Myocyte (in vitro differentiated cells): ENCODE measurements at places on chromosomes 2 and 18. TPM values are rescaled to one million over a fixed set of nuclear protein-coding genes. Genes with fewer than 3 reads are reported as not detected.

DYSF gene
- total RNA-seq = 114 and 149 TPM in 2 replicates

HOXD9 gene
- 0.16 and 0.29 TPM in 2 replicates for total RNA-seq

RBKS gene
- 1.5 and 2.0 TPM in 2 replicates for total RNA-seq

CMPK2 gene
- total RNA-seq = 0.51 and 0.57 TPM in 2 replicates

LRRC30 gene
- not detected in 2 replicates for total RNA-seq

GLI2 gene
- total RNA-seq = 0.68 and 0.86 TPM in 2 replicates

QPCT gene
- 0.24 TPM in 1 of 2 replicates, not detected in the other for total RNA-seq

OTOS gene
- not detected in 2 replicates for total RNA-seq

CXCR4 gene
- total RNA-seq = not detected in 2 replicates

SH2D6 gene
- 4.9 and 5.3 TPM in 2 replicates for total RNA-seq

SNED1 gene
- total RNA-seq = 12.5 and 18.5 TPM in 2 replicates

CREG2 gene
- 1.5 and 6.9 TPM in 2 replicates for total RNA-seq

DSEL gene
- total RNA-seq = 68.9 and 107 TPM in 2 replicates

SALL3 gene
- total RNA-seq = not detected in 2 replicates

CHAC2 gene
- total RNA-seq = 9.4 and 11.2 TPM in 2 replicates

CXXC1 gene
- total RNA-seq = 27.8 and 33.4 TPM in 2 replicates

XDH gene
- 0.32 and 0.52 TPM in 2 replicates for total RNA-seq

SLC14A1 gene
- total RNA-seq = not detected in 2 replicates

ST6GAL2 gene
- total RNA-seq = not detected in 2 replicates

RGPD3 gene
- total RNA-seq = 0.16 and 0.64 TPM in 2 replicates

CIB4 gene
- not detected in 2 replicates for total RNA-seq

SLC5A7 gene
- not detected in 2 replicates for total RNA-seq

GKN2 gene
- not detected in 2 replicates for total RNA-seq

FKBP7 gene
- total RNA-seq = 27.2 and 32.4 TPM in 2 replicates

CYP27C1 gene
- 0.45 and 0.62 TPM in 2 replicates for total RNA-seq
